Activated naive CD8-positive, alpha-beta T cell treated with anti-CD3 and anti-CD28 coated beads, Interleukin-2, amount 10 ng/mL, durations not matched to agents 7 days and 5 days (primary cell): ENCODE measurements at places on chromosomes 13 and 19. TPM values are rescaled to one million over a fixed set of nuclear protein-coding genes. Genes with fewer than 3 reads are reported as not detected.
A peak's percentile ranks its signal among the peaks of the same experiment; 100 is the strongest.

GRCh38 chr19:50836543-50837195, 3.3 kb upstream of the KLK15 start:
- no peak for DNase-seq

The PCDH8 gene
- total RNA-seq: not detected

The C19orf25 gene
- total RNA-seq: 51.2 TPM

GRCh38 chr13:35565273-35565672, 88.8 kb upstream of the MAB21L1 start:
- no peak for DNase-seq

The PNMA8A gene
- 1.8 TPM for total RNA-seq

DNA sequence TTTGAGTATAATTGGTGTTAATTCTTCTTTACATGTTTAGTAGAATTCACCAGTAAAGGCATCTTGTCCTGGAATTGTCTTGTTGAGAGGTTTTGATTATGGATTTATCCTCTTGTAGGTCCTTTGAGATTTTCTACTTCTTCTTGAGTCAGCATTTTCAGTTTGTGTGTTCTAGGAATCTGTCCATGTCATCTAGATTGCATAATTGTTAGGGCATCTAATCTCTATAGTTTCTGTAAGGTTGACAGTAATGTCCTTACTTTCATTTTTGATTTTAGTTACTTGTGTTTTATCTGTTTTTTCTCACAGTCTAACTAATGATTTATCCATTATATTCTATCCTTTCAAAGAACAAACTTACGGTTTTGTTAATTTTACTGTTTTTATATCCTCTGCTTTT, 492.0 kb downstream of the FGF9 start:
- no peak for DNase-seq

- no peak for DNase-seq
Measured at GRCh38 chr19:5024282-5024681, 55.4 kb downstream of the KDM4B start.

The ACP7 gene
- total RNA-seq: not detected

DNA sequence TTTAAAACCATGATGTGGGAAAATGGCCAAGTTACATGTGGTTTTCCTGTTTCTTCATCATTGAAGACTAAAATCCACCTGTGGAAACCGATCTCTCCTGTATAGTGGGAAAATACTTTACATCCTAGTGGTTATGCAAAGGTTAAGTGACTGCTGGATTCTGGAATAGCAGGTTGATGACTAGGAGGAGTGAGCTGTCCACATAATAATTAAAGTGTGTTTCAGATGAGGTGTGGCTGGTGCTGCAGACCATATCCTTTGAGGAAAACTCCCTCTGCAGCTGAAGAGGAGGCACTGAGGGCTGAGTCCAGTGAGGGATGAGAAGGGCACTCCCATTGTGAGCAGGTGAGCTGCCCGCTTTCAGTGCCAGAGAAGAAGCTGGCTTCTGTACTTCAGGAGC, 43.2 kb downstream of the DCLK1 start:
- no peak for DNase-seq

The IRGC gene
- total RNA-seq: not detected

GRCh38 chr19:12723641-12724426, at the start of gene TNPO2:
TSS of gene TNPO2 (minus strand) at chr19:12723932. CDS start at chr19:12720977, 2,955 bp downstream.
- DNase-seq: peak; percentile 74

The FUT3 gene
- not detected for total RNA-seq

The CKM gene
- not detected for total RNA-seq

DNA sequence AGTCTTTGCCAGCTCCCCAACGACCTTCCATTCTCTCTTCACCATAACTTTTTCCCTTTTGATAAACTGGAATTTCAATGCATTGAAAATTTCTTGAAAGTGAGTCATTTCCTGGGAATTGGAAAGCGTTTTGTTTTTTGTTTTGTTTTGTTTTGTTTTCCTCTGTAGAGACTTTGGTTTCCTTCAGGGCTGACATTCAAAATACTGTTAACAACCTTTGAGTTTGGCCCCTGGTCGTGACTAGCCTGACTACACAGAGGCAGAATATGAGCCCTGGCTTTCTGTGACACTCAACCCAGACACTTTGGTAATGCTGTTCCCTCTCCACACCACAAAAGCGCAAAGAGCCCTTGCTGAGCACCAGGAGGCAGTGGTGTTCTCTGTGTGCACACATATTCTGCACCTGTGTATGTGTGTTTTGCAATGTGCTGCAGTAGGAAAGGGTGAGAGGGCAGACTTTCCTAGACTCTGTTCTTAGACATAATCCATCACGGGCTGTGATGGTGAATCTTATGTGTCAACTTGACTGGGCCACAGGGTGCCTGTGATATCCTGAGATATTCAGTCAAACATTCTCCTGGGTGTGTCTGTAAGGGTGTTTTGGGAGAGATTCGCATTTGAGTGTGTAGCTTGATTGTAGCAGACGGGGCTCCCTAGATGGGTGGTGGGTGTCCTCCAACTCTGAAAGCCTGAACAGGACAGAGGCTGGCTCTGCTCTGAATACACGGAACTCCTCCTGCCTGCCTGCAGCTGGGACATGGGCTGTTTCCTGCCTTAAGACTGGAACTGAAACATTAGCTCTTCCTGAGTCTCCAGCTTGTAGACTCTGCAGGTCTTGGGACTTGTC, 29.5 kb upstream of the ANKRD10 start:
- DNase-seq: no peak

The FFAR3 gene
- not detected for total RNA-seq

The EEF1AKMT1 gene
- 7.1 TPM for total RNA-seq

GRCh38 chr13:21089830-21090229, 28.4 kb upstream of the LATS2 start:
- no peak for DNase-seq

GRCh38 chr13:27192973-27193372, 21.4 kb upstream of the USP12 start:
- DNase-seq: no peak

DNA sequence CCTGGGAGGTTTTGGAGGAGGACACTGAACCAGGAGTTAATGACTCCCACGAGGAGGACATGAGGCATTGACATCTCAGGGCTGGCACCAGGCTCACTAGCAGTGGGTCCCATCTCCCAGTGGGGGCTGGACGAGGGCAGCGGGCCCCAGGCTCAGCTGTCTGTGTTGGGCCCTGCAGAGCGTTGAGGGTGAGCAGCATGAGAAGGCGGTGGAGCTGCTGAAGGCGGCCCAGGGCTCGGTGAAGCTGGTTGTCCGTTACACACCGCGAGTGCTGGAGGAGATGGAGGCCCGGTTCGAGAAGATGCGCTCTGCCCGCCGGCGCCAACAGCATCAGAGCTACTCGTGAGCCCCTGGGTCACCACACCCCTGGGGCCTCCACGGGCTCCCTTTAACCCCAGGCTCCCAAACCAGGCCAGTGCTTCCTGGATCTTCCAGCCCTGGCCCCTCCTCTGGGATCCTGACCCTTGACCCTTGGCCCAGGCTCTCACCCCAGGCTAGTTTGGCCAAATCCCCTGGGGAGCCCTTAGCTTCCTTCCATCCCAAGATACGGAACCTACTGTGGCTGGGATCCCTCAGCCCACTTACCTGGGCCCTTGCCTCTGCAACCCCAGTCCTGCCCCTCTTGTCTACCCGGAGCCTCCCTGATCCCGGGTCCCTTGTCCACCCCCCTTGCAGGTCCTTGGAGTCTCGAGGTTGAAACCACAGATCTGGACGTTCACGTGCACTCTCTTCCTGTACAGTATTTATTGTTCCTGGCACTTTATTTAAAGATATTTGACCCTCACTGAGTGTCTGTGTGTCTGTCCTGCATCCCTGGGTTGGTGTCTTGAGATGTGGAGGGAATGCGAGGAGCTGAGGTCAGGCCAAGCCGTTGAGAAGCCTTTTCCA, 1.0 kb downstream of the C19orf73 start:
- no peak for DNase-seq

DNA sequence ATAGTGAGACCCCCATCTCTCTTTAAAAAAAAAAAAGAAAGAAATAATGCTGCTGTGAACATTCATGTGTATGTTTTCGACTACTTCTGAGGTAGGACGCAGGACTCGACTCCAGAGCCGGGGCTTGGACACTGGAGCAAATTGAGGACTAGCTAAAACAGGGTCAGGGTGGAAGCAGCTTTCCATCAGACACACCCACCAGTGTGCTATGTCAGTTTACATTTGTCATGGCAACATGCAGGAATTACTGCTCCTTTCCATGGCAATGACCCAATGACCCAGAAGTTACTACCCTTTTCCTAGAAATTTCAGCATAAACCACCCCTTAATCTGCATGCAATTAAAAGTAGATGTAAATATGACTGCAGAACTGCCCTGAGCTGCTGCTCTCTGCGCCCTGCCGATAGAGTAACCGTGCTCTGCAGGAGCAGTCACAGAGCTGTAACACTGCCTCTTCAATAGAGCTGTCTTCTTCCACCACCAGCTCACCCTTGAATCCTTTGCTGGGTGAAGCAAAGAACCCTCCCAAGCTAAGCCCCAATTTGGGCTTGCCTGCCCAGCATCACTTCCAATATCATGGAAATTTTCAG, 61.6 kb upstream of the ZNF599 start:
- DNase-seq: no peak

- DNase-seq: no peak
Measured at GRCh38 chr19:19308373-19308772, 11.9 kb downstream of the SUGP1 start.

The PODNL1 gene
- 1.2 TPM for total RNA-seq

DNA sequence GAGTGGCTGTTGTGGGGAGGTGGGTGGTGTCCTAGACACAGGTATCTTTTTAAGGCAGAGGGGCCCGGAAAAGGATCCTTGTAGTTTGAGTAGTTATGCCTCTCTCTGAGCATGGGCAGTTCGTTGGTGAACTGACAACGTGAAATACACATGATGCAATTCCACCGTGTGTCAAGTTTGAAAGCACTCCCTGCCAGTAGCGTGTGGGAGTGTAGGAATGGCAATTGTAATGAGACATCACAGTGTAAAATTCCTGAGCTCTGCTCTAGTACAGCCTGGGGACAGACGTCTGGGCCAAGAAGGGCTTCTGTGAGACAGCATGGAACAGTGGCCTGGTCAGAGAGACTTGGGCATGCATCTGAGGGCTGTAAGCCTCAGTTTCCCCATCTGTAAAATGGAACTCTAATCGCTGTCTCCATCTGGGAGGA, 10.4 kb upstream of the ASF1B start:
- DNase-seq: no peak

GRCh38 chr19:2360833-2361232, 768 bp downstream of the TMPRSS9 start:
- no peak for DNase-seq

GRCh38 chr13:94345374-94346195, 133.9 kb downstream of the DCT start:
- no peak for DNase-seq

DNA sequence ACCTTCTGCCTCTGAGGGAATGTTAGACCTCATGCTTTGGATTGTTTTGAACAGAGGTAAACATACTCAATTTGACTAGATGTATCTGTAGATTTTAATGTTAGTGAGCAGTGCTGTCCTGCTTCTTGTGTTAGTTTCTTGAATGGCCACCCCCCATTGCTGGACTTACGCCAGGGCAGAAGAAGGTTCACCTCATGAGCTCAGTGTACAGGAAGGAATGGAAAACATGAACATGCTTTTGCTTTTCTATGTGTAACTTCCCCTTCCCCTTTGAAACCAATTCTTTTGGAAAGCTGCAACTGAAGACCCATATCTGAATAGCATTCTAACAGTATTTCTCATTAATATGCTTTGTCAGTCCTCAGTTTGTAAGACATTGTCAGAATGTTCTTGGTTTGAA, 32.3 kb downstream of the WASF3 start:
- DNase-seq: no peak

DNA sequence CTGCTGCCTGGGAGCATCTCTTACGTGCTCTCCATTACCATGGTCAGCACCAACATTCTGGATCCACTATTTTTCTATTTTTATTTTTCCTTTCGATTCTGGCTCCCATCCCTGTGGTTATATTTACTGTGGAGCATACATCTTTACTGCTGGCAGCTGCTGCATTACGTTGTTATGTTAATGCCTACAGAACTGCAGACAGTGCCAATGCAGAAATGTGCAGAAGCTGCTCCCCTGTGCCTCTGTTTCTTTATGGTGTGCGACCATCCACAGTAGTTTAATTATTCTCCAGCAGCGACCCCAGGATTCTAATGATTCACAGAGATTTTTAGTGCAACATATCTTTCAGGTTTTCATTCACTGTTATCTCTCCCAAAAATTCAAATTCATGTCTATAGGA, 911.7 kb upstream of the SLITRK6 start:
- DNase-seq: no peak

DNA sequence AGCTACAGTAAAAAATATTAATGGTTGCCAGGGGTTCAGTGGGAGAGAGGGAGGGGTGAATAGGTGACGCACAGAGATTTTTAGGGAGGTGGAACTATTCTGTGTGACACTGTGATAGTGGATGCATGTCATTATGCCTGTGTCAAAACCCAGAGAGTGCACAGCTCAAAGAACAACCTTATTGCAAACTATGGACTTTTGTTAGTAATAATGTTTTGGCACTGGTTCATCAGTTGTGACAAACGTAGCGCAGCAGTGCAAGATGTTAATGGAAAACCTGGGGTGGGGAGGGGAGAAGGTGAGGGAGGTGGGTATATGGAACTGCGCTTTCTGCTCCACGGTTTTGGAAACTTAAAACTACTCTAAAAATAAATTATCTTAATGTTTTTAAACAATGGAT, 134.6 kb upstream of the RFC3 start:
- no peak for DNase-seq

DNA sequence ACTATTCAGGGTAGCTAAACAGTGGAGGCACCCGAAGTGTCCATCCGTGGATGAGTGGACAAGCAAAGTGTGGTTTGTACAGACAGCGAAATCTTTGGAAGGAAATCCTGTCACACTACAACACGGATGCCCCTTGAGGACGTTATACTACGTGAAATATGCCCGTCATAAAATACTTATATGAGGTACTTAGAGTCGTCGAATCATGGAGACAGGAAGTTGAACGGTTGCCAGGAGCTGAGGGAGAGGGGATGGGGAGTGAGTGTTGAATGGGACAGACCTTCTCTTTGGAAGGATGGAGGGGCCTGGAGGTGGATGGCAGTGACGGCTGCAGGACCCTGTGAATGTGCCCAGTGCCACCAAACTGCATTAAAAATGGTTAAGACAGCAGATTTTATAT, 11.6 kb downstream of the ATP4B start:
- DNase-seq: peak; percentile 23

- DNase-seq: no peak
Measured at GRCh38 chr19:31715249-31715945, 366.2 kb upstream of the TSHZ3 start.

- DNase-seq: no peak
Measured at GRCh38 chr13:39159393-39159792, 121.1 kb downstream of the NHLRC3 start.

GRCh38 chr13:86446311-86446710, 647.1 kb upstream of the SLITRK6 start:
- no peak for DNase-seq

DNA sequence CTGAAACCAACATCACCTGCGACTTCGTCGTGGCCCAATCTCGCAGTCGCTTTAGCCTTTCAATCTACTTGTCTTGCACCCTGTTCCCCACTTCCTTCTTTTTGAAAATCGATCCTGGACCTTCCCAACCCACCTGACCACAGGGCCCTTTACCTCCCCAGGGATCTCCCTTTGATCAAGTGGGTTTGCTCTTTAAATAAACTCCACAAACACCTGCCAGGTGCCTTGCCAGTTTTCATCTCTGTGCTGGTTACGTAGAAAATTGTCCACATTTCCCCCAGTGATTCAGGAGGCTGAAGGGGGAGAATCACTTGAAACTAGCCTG, 14.5 kb upstream of the RAB20 start:
- no peak for DNase-seq

- DNase-seq: no peak
Measured at GRCh38 chr13:78592584-78592983, 10.8 kb downstream of the POU4F1 start.

The KIRREL2 gene
- total RNA-seq: 2.9 TPM

- DNase-seq: no peak
Measured at GRCh38 chr19:47157431-47158321, 27.0 kb downstream of the SAE1 start.

The SDHAF1 gene
- total RNA-seq: 22.8 TPM

The ATXN8OS gene
- not detected for total RNA-seq
